ENCODE measurements at places on chromosomes 6 and 20.

- no peak overlapping the region for H3K4me3 ChIP-seq
- H3K4me1 ChIP-seq: no peaks in the 10 kb centered on the region
- DNase-seq: no peak
Observed at GRCh38 chr6:83917001-83917400, 57.5 kb downstream of the CYB5R4 start.

GRCh38 chr6:12318749-12319148 lies 28.6 kb downstream of the EDN1 start:
- peaks cover 24% of the 10 kb centered on the region for H3K4me1 ChIP-seq
- H3K27me3 ChIP-seq: no peaks in the 10 kb centered on the region
- DNase-seq: no peak
- no peak overlapping the region for H3K27ac ChIP-seq

- no peaks in the 10 kb centered on the region for H3K27me3 ChIP-seq
- H3K4me1 ChIP-seq: no peaks in the 10 kb centered on the region
- DNase-seq: no peak
- H3K4me3 ChIP-seq: no peak overlapping the region
- H3K36me3 ChIP-seq: no peaks in the 10 kb centered on the region
Observed at GRCh38 chr6:72769459-72770125, 147.7 kb downstream of the KCNQ5 start.

- peaks cover 13% of the 10 kb centered on the region for H3K4me1 ChIP-seq
- H3K27ac ChIP-seq: no peak overlapping the region
- H3K4me3 ChIP-seq: no peak overlapping the region
Observed at GRCh38 chr6:150273457-150274309, 95.1 kb upstream of the IYD start.

DNA sequence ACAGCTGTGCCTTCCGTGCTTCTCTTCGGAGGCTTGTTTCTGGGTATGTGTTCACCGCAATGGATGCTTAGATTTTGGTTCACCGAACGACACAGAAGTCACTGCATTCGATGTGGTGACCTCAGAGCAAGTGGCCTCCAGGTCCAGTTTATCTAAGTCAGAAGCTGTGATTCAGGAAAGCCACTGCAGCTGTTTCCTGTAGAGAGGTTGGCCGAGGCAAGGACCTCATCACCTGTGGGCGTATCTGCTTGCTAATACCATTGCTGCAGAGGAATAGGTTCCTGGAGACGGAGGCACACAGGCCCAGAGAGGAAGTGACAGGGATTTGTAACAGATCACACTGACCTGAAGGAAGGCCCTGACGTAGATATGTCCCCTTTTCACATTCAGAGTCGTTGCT lies 82.7 kb downstream of the FARS2 start:
- no peak for DNase-seq
- H3K27ac ChIP-seq: no peak overlapping the region
- no peaks in the 10 kb centered on the region for H3K4me1 ChIP-seq
- no peak overlapping the region for H3K4me3 ChIP-seq

DNA sequence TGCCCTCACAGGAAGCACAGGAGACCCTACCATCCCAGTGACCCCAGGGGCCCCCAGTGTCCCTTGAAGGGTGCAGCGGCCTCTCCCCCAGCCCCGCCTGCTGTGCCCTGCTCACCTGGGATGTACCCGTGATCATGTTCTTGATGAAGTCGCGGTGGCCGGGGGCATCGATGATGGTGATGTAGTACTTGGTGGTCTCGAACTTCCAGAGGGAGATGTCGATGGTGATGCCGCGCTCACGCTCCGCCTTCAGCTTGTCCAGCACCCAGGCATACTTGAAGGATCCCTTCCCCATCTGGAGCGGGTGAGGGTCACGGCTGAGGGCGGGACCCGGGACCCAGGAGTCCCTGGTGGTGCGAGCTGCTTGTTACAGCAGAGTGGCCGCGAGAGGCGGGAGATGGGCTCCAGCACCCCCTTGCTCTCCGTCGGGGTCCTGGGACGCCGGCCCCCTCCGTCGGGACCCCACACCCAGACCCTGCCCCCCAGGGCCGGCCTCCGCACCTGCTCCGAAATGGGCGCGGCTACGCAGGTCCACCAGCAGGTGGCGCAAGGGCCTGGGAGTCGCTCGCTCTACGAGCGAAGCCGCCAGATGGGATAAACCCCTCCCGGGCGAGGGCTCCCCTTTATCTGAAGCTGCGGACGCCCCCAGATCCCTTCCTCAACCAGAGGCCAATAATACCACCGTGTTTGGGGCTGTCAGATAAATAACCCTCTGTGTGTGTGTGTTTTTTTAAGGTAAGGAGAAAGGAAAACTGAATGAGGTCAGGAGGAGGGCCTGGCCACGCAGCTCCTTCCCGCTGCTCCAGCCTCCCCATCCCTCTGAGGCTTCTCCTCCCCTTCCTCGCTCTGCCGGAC lies 2.9 kb downstream of the EEF1A2 start:
- no peak overlapping the region for H3K27ac ChIP-seq
- H3K27me3 ChIP-seq: peaks cover 24% of the 10 kb centered on the region
- no peaks in the 10 kb centered on the region for H3K4me1 ChIP-seq
- H3K4me3 ChIP-seq: no peak overlapping the region
- no peak for DNase-seq
